Activated CD8-positive, alpha-beta memory T cell treated with anti-CD3 and anti-CD28 coated beads, Interleukin-2, amount 10 ng/mL, durations not matched to agents 7 days and 5 days (primary cell): ENCODE measurements at places on chromosomes 2 and 18.

DNA sequence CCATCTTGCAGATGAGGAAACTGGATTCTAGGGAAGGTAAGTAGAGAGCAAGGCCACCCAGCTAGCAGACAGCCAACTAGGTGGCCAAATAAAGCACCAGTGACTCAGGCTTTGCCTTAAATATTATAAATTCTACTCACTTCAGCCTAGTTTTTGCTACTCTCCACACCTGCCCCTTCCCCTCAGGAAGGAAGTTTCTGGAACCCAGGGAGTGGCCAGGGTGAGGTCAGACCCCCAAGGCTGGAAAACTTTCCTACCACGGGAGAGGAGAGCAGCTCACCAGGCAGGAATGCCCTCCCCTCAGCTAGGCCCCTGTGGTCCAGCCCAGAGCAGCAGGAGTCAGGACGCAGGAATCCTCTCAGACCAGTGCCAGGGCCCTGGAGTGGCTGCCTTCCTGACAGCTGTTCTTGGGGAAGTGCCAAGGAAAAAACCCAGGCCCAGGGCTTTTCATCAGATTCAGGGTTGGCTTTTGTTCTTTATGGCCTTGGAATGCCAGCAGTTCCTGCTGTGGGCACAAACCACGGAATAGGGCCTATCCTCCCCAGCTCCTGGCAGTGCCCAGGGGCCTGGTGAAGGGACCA is 5.1 kb upstream of the PAX8 start:
- DNase-seq: no peak

DNA sequence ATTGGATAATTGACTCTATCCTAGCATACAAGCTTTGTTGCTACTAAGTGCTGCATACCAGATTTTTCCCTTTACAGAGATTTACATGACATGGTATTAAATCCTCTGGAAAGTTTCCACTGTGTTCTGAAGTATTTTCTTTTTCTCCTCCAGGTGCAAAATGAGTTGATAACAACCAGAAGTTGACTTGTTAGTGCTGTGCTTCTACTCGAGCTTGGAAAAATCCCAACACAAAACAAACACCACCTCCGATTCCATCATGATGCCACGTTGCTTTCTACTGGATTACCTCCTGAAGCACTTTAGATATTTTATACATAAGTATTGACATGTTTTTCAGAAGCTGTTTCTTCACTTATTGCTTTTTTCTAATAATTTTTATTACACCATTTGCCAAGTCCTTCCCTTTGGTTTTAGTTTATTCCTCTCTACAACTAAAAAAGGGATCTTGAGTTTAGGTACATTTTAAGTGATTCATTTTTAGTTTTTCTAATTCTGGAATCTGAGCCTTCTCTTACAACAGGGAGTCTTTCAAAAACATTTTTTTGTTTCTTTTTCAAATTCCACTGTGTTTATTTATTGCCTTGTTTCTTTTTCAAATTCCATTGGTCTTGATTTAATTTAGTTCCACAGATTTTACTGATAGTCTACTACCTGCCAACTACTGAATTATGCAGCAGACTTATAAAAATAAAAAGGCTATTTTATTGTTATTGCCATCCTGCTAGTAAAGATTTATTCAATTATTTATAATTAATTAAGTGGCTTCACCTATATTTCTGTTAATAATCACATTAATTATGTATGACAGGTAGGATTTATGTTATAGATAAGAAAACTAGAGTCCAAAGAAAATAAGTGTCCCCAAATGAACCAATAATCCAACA is 143.4 kb downstream of the PPP1R1C start:
- no peak for DNase-seq

DNA sequence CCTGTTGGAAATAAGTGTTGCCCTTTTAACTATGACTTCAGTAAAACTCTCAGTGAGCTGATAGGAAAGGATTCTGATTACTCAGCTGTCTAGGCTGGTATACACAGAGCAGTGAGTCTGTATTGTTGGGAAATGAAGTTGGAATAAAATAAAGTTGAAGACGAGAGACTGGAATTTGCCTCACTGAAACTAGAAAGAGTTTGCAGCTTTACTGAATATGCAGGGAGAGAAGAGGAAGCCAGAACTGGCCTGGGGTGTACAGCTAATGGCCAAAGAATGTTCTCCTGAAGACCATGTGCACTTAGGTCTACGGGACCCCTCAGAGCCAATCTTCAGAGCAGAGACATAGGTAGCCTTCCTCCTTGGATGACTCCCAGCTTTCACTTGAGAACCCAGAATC is 26.5 kb downstream of the EIF4E2 start:
- DNase-seq: no peak

GRCh38 chr18:9115984-9116383 is 13.5 kb downstream of the NDUFV2 start:
- DNase-seq: no peak

DNA sequence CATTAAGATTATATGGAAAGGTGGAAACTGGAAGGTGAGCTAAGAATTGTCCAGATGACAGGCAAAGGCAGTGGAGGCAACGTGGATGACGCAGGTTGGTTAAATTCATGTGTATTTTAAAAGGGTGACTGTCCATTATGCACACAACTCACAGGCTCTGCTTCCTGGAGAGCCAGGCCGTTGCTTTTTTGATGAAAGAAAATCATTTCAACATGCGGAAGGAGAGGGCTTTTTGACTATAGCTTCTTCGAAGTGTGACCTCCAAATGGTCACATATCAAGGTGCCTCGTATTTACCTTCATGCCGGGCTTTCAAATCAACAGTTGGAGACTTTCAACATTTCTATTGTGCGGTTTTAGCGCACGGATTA is 126.7 kb downstream of the MYCN start:
- no peak for DNase-seq

- no peak for DNase-seq
These were observed 51.6 kb downstream of the APOB start for GRCh38 chr2:20992201-20992711.

DNA sequence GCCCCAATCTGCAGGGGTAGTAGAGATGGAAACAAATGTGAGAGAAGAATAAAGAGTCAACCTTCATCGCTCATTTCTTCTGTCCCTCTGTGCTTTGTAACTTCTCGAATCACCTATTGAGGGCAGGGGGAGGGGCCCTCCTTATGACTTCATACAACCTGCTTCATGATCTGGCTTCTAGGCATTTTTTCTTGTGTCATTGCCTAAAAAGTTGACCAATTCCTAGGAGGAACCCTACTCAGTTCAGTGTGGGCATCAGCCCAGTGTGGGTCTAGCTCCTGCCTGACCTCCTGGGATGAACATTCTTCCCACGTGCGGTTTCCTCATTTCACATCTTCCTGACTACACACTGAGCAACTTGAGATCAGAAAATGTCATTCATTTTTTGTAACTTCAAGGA is 46.3 kb upstream of the CREB1 start:
- no peak for DNase-seq

GRCh38 chr2:217785544-217786045 is 217.2 kb downstream of the TNS1 start:
- peak; percentile 81 for DNase-seq

DNA sequence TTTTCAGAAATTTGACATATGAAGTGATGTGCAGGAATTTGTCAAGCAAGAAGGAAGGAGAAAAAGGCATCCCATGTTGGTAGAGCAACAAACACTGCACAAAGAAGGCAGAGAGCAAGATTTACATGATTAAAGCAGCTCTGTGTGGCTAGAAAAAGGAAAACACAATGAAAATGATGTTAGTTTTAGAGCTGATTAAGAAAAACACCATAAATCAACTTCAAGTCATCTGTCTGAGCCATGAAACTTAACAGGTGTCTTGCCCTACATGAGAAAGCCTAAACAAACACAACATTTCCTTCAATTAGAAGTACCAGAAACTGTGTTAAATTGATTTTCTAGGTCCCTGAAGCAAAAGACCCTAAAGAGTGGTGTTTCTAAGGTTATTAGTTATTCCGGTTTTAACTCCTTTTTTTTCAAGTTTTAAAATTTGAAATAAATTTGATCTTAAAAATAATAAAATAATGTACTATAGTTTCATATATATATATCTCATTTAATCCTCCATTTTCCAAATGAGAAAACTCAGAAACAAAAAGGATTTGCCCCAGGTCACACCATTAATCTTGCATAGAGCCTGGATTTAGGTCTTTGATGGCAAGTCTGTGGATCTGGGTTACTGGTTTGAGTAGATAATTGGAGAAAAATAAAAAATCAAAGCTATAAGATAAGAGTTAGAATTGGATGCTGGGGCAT is 8.6 kb upstream of the DSC1 start:
- DNase-seq: no peak

GRCh38 chr2:10847008-10847407 is 34.4 kb upstream of the PDIA6 start:
- no peak for DNase-seq
